ENCODE measurements at places on chromosomes 7 and 10.

DNA sequence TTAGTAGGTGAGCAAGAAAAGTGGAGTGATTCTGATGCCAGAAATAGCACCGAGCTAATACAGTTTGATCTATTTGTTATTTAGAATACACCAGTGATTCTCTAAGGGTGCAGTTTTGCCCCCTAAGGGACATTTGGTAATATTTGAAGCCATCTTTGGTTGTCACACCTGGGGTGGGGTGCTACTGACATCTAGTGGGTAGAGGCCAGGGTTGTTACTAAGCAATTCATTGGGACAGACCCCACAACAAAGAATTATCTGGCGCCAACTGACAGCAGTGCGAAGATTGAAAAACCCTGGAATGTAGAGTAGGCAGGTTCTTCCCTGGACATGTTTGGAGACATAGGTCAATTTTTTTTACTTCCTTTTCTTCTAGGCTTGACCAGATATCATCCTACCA lies 14.6 kb downstream of the PALS2 start:
- DNase-seq: peak; percentile 14

GRCh38 chr7:29511337-29511736 lies 52.3 kb upstream of the PRR15 start:
- DNase-seq: no peak

- DNase-seq: no peak
Measured at GRCh38 chr10:86295351-86295750, 71.2 kb downstream of the GRID1 start.

DNA sequence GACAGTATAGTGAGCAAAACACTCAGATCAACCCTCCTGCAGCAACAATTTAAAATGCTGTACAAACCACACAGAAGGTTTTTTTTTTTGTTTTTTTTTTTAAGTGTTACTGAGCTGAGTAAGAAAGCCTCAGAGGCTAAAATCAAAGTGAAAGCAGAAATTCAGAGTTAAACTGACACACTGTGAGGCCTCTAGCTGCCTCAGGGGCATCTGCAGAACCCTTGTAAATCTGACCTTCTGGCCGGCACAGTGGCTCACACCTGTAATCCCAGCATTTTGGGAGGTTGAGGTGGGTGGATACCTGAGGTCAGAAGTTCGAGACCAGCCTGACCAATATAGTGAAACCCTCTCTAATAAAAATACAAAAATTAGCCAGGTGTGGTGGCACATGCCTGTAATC lies 7.4 kb upstream of the GNA12 start:
- no peak for DNase-seq

GRCh38 chr10:67705921-67706320 lies 9.9 kb upstream of the CTNNA3 start:
- no peak for DNase-seq

DNA sequence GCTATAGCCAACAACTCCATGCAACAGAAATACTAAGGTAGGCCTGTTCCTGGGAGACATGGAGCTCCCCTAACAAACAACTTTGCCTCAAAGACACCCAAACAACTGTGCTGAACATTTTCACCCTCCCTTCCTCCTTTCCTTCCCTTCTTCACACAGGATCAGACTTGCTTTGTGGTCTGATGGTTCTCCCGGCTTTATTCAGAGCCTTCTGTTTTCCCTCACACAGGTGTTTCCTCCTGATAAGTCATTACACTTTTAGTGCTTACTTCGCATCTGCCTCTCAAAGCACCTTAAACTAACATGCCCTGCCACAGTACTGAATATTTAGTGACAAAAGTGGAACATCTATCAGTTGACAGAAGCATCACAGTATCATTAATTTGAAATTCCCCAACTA lies 56.3 kb upstream of the YAE1 start:
- DNase-seq: no peak

DNA sequence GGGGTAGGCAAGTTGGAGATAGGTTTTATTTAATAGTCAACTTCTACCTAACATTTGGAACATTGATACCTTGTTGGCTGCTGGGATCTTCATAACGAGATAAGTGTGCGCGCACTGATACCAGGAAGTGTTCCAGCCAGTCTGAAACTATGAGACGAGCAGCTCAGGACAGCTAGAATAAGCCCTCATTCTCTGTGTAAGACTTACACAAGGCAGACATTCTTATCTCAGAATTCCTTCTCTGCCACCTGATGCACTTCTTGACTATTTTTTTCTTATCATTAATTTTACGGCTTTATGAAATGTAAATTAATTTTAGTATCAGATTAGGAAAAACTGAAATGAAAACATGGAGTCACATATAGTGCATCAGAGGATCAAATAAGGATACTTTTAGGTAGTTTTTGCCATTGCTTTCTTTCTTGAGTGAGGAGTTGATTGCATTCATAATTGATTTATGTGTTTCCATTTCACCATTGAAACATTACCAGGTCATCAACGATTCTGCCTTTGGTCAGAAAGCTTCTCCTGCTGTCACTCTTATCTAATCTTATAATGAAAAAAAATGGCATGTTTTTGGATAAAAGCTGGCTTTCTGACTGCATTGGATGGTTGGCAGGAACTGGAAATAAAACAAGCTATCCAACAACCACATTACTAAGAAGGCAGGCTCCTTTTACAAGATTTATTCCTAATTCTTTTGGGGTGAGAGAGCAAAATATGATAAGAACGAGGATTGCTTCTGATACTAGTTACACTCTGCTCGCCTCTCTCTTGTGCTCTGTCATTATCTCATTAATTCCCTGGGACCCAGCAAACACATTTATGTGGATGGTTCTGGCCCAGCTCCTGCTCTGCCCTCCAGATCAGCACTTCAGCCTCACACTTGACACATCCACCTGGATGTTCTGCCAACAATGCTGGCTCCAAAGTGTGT lies 40.4 kb upstream of the ABCB5 start:
- DNase-seq: no peak

DNA sequence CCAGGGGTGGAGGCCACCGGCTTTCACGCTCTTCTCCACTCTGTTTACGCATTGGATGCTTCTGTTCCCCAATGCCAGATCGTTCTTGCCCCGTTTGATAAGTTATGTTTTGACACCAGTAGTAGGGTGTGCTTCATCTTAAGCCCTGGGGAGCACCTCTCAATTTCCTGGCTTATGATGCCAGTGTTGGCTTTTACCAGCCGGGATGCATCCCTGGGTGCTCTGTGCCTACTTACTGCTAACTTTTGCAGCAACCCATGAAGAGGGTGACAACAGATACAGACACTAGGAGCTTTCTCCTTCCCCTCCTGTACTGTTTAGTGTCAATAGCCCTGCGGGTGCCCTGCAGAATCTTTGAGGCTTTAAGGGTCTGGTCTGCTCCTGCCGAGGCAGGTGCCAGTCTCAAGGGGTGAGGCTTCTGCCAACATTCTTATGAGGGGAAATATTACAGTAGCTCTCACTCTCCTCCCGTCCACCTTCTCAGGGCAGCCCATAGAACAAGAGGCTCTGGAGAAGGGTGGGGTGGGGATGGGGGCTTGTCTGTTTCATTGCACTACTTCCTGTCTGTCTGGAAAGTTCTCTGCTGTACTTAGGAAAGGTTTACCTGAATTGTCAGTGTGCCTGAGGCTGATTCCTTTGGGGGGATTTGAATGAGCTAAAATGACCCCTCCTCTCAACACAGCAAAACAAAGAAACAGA lies 23.3 kb downstream of the ADCY1 start:
- DNase-seq: no peak

DNA sequence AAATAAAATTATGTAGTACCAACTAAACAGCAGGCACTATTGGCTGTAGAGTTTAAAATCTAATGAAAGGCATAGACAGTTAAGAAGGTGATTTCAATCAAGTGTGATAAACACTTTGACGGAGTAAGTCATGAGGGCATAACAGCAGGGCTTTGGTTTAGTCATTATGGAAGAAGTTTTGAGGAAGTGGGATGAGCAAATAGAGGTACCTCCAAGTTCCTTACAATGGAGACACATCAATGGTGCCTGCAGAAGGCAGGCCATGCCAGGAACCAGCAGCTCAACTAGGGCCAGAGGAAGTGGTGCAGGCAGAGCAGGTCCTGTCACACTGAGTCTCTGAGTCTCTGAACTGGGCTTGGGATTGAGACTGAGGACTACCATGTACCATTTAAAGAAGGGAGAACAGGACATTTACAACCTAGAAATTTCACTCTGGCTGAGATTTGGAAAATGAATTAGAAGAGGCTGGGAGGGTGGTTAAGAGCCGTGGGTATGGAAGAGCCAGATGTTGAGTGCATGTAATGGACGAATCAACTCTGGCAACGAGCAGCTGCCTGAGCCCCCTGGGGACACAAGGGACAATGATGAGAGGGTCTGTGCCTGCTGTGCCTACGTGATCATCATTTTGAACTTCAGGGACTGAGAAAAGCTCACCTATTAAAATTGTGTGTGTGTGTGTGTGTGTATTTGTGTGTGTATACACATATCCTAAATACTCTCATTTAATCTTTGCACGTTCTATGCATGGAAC lies 208.7 kb upstream of the POM121L12 start:
- DNase-seq: no peak

DNA sequence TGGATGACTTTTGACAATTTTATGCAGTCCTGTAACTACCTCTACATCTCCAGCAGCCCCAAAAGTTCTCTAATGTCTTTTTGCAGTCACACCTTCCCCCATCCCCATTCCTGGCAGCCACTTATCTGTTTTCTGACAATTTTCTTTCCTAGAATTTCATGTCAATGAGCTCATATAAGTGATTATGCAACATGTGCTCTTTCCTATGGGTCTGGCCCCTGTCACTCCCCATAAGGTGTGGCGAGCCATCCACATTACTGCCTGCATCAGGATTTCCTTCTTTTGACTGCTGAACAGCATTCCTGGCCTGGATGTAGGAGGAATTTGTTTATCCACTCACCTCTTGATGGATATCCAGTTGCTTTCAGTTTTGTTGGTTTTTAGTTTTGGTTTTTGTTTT lies 146.7 kb upstream of the MGMT start:
- no peak for DNase-seq

DNA sequence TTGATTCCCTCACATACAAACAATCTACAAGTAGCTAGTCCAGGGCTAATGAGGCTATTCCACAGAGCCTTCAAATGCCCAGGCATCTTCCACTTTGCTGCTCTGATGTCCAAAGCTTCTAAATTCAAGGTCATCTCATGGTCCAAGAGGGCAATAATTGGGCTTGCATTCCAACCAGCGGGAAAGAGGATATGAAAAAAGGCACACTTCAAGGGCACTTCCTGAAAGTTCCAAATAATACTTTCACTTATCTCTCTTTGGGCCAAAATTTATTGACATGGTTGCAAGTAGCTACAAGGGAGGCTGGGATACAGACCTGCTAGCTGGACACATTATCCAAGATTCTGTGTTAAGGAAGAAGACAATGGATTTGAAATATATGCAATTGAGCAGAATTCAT lies 25.2 kb upstream of the APBB1IP start:
- no peak for DNase-seq

- DNase-seq: no peak
Measured at GRCh38 chr7:138568655-138569054, 108.6 kb downstream of the TRIM24 start.

GRCh38 chr7:145978769-145979168 lies 137.8 kb upstream of the CNTNAP2 start:
- DNase-seq: no peak
